Naive thymus-derived CD8-positive, alpha-beta T cell (primary cell): ENCODE measurements at places on chromosomes 1 and 21.
A peak's percentile ranks its signal among the peaks of the same experiment; 100 is the strongest.

- H3K4me1 ChIP-seq: peaks cover 13% of the 10 kb centered on the region
- no peak overlapping the region for H3K4me3 ChIP-seq
- no peak overlapping the region for H3K27ac ChIP-seq
- no peaks in the 10 kb centered on the region for H3K36me3 ChIP-seq
- H3K27me3 ChIP-seq: no peaks in the 10 kb centered on the region
Measured at GRCh38 chr1:27955076-27955475, 4.7 kb upstream of the XKR8 start.

DNA sequence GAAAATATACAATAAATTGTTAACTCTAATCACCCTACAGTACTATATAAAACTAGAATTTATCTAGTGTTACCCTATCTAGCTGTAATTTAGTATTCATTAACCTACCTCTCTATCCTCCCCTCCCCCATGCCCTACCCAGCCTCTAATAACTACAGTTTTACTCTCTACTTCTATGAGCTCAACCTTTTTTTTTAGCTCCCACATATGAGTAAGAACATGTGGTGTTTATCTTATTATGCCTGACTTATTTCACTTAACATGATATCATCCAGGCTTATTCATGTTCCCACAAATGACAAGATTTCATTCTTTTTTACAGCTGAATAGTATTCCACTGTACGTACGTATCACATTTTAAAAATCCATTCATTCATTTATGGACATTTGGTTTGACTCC, 46.0 kb upstream of the WARS2 start:
- no peak overlapping the region for H3K27ac ChIP-seq
- H3K4me1 ChIP-seq: no peaks in the 10 kb centered on the region
- peaks cover 56% of the 10 kb centered on the region for H3K36me3 ChIP-seq

- DNase-seq: no peak
- H3K4me1 ChIP-seq: no peaks in the 10 kb centered on the region
- H3K36me3 ChIP-seq: no peaks in the 10 kb centered on the region
- H3K27ac ChIP-seq: no peak overlapping the region
- no peaks in the 10 kb centered on the region for H3K27me3 ChIP-seq
Measured at GRCh38 chr1:112126598-112126997, 137.1 kb upstream of the KCND3 start.

DNA sequence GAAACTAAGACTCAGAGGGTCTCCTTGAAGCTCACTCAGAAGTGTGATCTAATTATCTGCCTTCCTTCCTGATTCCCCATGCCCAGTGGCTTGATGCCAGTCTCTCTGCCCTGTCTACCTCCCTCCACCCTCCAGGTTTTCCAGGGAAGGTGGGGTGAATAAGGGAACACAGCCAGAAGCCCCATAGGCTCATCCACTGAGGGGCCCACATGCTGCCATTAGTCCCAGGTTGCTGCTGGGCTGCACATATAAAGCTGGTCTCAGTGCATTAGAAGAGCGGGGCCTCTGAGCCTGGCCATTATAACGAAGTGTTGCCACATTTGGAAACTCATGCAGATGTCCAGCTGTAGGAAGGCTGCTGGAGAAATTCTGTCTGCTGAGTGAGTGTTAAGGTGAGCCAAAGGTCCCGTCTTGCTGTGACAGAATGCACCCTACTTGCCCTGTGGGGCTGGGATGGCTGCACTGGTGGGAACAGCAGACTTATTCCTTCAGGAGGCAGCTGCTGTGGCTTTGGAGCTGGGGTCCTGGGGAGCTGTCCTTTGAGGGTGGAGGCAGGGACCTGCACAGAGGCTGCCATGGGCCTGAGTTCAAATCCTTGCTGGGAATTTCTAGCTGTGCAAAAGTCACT, 2.9 kb downstream of the ADORA1 start:
- no peaks in the 10 kb centered on the region for H3K36me3 ChIP-seq
- peaks cover 29% of the 10 kb centered on the region for H3K27me3 ChIP-seq
- no peak overlapping the region for H3K27ac ChIP-seq

- peaks cover 70% of the 10 kb centered on the region for H3K27me3 ChIP-seq
- H3K27ac ChIP-seq: no peak overlapping the region
- H3K36me3 ChIP-seq: no peaks in the 10 kb centered on the region
- no peak overlapping the region for H3K4me3 ChIP-seq
- H3K4me1 ChIP-seq: no peaks in the 10 kb centered on the region
Measured at GRCh38 chr1:14897547-14897946, 256.0 kb upstream of the TMEM51 start.

DNA sequence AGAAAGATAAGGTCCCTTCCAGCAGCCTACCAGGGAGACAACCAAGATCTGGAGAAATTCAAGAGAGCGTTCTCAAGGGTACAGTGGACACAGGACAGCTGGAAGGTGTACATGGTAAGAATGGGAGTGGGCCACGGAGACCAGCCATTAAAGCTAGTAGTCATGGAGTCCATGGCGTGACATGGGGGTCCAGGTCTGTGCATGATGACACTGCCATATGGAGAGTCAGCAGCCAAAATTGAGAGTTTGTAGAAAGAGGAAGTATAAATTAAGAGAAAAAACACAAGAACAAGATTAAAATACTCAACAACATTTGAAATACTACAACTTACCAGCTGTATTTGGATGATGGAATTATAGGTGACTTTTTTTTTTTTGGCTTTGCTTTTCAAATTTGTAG, 7.9 kb upstream of the LORICRIN start:
- H3K27me3 ChIP-seq: peaks cover 37% of the 10 kb centered on the region
- no peak overlapping the region for H3K27ac ChIP-seq
- H3K36me3 ChIP-seq: no peaks in the 10 kb centered on the region
- no peak overlapping the region for H3K4me3 ChIP-seq
- no peak for DNase-seq

GRCh38 chr1:220873868-220874655, 5.2 kb upstream of the HLX start:
- H3K4me3 ChIP-seq: no peak overlapping the region
- no peak for DNase-seq
- H3K27me3 ChIP-seq: peaks cover 68% of the 10 kb centered on the region
- peaks cover 26% of the 10 kb centered on the region for H3K4me1 ChIP-seq
- H3K27ac ChIP-seq: no peak overlapping the region

- peaks cover 11% of the 10 kb centered on the region for H3K4me1 ChIP-seq
- no peaks in the 10 kb centered on the region for H3K36me3 ChIP-seq
- no peak overlapping the region for H3K4me3 ChIP-seq
- H3K27ac ChIP-seq: no peak overlapping the region
- H3K27me3 ChIP-seq: peaks cover 5% of the 10 kb centered on the region
- DNase-seq: no peak
Measured at GRCh38 chr1:48495166-48495565, 23.2 kb upstream of the SPATA6 start.

GRCh38 chr21:36804874-36805611, 106.1 kb downstream of the SIM2 start:
- no peak for DNase-seq
- no peaks in the 10 kb centered on the region for H3K4me1 ChIP-seq
- peaks cover 26% of the 10 kb centered on the region for H3K36me3 ChIP-seq
- H3K27ac ChIP-seq: no peak overlapping the region

GRCh38 chr1:201275253-201275666, 8.0 kb upstream of the PKP1 start:
- H3K4me1 ChIP-seq: no peaks in the 10 kb centered on the region
- H3K27me3 ChIP-seq: peaks cover 20% of the 10 kb centered on the region
- no peak for DNase-seq
- no peaks in the 10 kb centered on the region for H3K36me3 ChIP-seq
- no peak overlapping the region for H3K27ac ChIP-seq

GRCh38 chr21:28151758-28152157, 840.9 kb downstream of the LTN1 start:
- no peaks in the 10 kb centered on the region for H3K36me3 ChIP-seq
- H3K4me3 ChIP-seq: no peak overlapping the region
- no peak for DNase-seq
- no peaks in the 10 kb centered on the region for H3K4me1 ChIP-seq
- H3K27ac ChIP-seq: no peak overlapping the region
- H3K27me3 ChIP-seq: no peaks in the 10 kb centered on the region

- peaks cover 2% of the 10 kb centered on the region for H3K4me1 ChIP-seq
- H3K27me3 ChIP-seq: peaks cover 10% of the 10 kb centered on the region
- DNase-seq: no peak
- H3K4me3 ChIP-seq: no peak overlapping the region
Measured at GRCh38 chr21:31888936-31889371, 16.1 kb downstream of the HUNK start.

GRCh38 chr1:24970399-24970753, 40.3 kb upstream of the RUNX3 start:
- H3K36me3 ChIP-seq: peaks cover 3% of the 10 kb centered on the region
- DNase-seq: no peak
- H3K27me3 ChIP-seq: no peaks in the 10 kb centered on the region
- H3K27ac ChIP-seq: peak overlapping the region; percentile 94
- H3K4me1 ChIP-seq: peaks cover 38% of the 10 kb centered on the region
- peak overlapping the region; percentile 69 for H3K4me3 ChIP-seq

GRCh38 chr1:117753232-117753631, 147.4 kb downstream of the TENT5C start:
- peaks cover under 1% of the 10 kb centered on the region for H3K4me1 ChIP-seq
- peaks cover 32% of the 10 kb centered on the region for H3K27me3 ChIP-seq
- no peak overlapping the region for H3K27ac ChIP-seq
- no peak overlapping the region for H3K4me3 ChIP-seq

- no peaks in the 10 kb centered on the region for H3K27me3 ChIP-seq
- H3K4me1 ChIP-seq: peaks cover 21% of the 10 kb centered on the region
- peak overlapping the region; percentile 80 for H3K4me3 ChIP-seq
- H3K27ac ChIP-seq: peak overlapping the region; percentile 58
Measured at GRCh38 chr1:46248122-46248920, 758 bp downstream of the RAD54L start.

DNA sequence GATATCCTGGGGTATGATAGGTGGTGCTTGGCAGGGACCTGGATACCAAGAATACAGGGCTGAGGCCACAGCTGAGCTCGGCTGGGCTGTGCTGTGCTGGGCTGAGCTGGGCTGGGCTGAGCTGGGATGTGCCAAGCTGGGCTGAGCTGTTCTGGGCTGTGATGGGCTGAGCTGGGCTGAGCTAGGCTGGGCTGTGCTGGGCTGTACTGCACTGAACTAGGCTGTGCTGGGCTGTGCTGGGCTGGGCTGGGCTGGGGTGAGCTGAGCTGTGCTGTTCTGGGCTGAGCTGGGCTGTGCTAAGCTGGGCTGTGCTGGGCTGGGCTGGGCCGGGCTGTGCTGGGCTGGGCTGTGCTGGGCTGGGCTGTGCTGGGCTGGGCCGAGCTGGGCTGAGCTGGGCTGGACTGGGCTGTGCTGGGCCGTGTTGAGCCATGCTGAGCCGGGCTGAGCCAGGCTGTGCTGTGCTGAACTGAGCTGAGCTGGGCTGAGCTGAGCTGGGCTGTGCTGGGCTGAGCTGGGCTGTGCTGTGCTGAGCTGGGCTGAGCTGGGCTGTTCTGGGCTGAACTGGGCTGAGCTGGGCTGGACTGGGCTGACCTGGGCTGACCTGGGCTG, 94.7 kb upstream of the ACTRT2 start:
- peaks cover 10% of the 10 kb centered on the region for H3K27me3 ChIP-seq
- DNase-seq: no peak
- peaks cover 2% of the 10 kb centered on the region for H3K4me1 ChIP-seq
- no peaks in the 10 kb centered on the region for H3K36me3 ChIP-seq

- H3K4me1 ChIP-seq: no peaks in the 10 kb centered on the region
- H3K36me3 ChIP-seq: no peaks in the 10 kb centered on the region
- no peaks in the 10 kb centered on the region for H3K27me3 ChIP-seq
- DNase-seq: no peak
Measured at GRCh38 chr1:194830387-194830786, 1644.0 kb upstream of the B3GALT2 start.

DNA sequence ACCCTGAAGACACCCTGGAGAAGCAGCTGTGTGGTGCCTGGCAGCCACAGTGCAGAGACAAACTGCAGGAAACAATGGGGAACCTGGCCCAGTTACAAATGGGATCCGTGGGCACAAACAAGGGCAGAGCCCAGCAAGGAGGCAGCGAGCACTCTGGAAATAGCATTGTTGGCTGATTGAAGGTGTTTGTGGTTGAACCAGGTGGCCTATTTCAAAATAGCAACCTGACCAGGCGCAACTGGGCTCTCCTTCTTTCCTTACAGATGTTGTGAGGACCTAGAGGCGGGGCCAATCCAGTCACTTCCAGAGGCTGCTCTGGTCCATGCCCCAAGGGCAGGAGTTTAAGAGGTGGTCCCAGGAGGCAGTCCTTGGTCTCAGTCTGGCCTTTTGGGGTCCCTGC, 21.7 kb upstream of the ZBTB21 start:
- DNase-seq: peak; percentile 34
- no peak overlapping the region for H3K27ac ChIP-seq
- H3K4me1 ChIP-seq: peaks cover 9% of the 10 kb centered on the region
- no peak overlapping the region for H3K4me3 ChIP-seq
- no peaks in the 10 kb centered on the region for H3K36me3 ChIP-seq

- H3K27me3 ChIP-seq: no peaks in the 10 kb centered on the region
- H3K27ac ChIP-seq: no peak overlapping the region
- no peaks in the 10 kb centered on the region for H3K36me3 ChIP-seq
- H3K4me1 ChIP-seq: peaks cover 11% of the 10 kb centered on the region
- DNase-seq: no peak
- no peak overlapping the region for H3K4me3 ChIP-seq
Measured at GRCh38 chr1:155717041-155717440, 28.1 kb downstream of the DAP3 start.

- H3K4me1 ChIP-seq: no peaks in the 10 kb centered on the region
- H3K27me3 ChIP-seq: peaks cover 23% of the 10 kb centered on the region
- no peak overlapping the region for H3K4me3 ChIP-seq
- no peak overlapping the region for H3K27ac ChIP-seq
- H3K36me3 ChIP-seq: no peaks in the 10 kb centered on the region
Measured at GRCh38 chr1:112172294-112172882, 182.9 kb upstream of the KCND3 start.

- H3K36me3 ChIP-seq: peaks cover 11% of the 10 kb centered on the region
- H3K27me3 ChIP-seq: no peaks in the 10 kb centered on the region
- H3K4me1 ChIP-seq: peaks cover 58% of the 10 kb centered on the region
- DNase-seq: peak; percentile 34
- no peak overlapping the region for H3K27ac ChIP-seq
Measured at GRCh38 chr1:111481387-111482221, 7.8 kb downstream of the C1orf162 start.

DNA sequence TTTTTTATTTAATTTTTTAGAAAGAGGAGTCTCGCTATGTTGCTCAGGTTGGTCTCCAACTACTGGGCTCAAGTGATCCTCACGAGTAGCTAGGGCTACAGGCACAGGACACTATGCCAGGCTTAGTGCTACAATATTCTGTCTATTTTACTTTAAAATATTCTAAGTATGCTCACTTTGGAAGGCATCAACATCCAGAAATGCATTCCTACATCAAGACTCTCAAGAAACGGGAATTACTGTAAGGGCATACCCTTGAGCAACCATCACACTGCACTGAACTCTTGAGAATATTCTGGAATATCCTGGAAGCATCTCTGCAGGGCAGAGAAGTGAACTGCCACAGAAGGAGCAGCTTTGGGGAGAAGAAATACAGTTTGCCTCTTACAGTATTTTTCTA, 565 bp upstream of the DMRTB1 start:
- DNase-seq: no peak
- H3K36me3 ChIP-seq: no peaks in the 10 kb centered on the region
- no peak overlapping the region for H3K27ac ChIP-seq
- H3K27me3 ChIP-seq: no peaks in the 10 kb centered on the region
- no peaks in the 10 kb centered on the region for H3K4me1 ChIP-seq

GRCh38 chr1:53165408-53165961, 23.0 kb upstream of the SLC1A7 start:
- no peaks in the 10 kb centered on the region for H3K36me3 ChIP-seq
- peaks cover 9% of the 10 kb centered on the region for H3K27me3 ChIP-seq
- no peak overlapping the region for H3K27ac ChIP-seq
